Germinal center (tissue), 1 donor: ENCODE measurements at places on chromosomes 11 and 22.

DNA sequence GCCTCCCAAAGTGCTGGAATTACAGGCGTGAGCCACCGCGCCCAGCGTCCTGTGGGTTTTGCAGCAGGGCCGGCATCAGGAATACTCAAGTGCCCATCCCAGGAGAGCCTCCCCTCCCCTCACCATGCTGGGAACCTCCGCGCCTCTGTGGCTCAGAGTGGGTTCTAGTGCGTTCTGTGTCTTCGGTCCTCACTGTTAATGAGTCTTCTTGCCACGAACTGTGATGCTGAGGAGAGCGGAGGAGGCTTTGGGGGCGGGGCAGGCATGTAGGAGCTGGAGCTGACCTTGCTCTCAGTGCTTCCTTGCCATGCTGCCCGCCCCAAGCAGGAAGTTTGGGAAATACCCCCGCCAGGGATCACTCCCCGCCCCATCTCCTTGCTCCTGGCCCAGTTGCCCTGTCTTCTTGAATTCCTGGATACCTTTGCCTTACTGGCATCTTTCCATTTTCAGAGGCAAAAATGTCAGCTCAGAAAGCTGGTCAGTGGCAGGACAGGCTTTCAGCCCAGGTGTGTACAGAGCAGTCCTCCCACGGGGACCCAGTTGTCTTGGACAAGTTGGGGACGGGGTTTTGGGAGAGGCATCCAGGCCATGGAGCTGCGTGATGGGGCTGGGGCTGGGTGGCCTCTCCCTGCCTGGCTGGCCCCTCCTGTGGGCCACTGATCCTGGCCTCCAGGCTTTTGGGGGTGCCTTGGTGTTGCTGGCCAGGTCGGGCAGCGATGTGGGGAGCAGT, 5.1 kb downstream of the GRAMD4 start:
- no peak for DNase-seq

GRCh38 chr11:79335681-79336080, 105.1 kb downstream of the TENM4 start:
- DNase-seq: no peak

- DNase-seq: peak; percentile 97
These were observed at the start of gene CTSD for GRCh38 chr11:1763796-1764661. TSS of gene CTSD (minus strand) at chr11:1763927. CDS start at chr11:1763859, 68 bp downstream.

DNA sequence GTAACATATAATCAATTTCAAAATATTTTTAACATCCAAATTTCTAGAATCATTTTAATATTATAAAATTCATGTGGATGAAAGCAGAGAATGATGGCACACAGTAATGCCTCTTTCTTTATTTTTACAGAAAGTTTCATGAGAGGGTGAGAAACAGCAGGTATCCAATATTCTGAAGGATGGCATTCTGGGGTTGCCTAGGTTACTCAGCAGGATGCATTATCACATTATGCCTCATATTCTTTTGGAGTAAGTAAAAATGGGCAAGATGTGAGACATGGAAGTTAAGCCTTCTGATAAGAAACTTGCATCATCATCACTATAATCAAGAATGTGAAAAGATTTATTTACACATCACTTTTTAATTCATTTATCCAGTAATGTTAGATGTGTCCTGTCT, 148.7 kb upstream of the PGR start:
- no peak for DNase-seq

DNA sequence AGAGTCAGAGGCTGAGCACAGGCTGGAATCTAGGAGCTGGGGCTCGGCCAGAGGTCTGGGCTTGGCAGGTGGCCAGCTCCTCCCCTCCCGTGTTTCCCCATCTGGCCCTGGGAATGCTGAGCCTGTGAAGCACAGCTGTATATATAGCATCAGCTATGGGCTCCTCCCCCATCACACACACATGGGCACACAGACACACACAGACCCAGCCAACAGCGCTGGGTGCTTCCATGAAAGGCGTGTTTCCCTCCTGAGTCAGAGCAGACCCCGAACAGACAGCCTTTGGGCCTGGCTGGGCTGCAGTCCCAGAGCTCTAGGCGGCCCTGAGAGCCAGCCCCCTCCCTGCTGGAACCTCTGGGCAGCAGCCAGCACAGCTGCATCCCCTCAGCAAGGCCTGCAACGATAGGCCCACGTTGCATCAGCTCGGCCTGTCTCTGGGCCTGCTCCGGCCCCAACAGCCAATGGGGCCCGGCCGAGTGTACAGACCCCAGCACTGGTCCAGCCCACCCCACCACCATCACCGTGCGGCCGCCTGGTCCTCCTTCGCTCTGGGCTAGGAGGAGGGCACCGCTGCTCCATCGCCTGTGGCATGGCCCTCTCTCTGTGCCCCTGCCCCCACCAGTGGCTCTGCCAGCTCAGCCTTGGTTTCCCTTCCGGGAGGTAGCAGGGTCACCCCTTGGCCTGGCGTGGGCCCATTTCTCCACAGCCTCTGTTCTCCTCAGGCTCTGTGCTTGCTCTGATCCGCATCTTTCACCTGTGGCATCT, 7.6 kb upstream of the SERPINH1 start:
- no peak for DNase-seq

DNA sequence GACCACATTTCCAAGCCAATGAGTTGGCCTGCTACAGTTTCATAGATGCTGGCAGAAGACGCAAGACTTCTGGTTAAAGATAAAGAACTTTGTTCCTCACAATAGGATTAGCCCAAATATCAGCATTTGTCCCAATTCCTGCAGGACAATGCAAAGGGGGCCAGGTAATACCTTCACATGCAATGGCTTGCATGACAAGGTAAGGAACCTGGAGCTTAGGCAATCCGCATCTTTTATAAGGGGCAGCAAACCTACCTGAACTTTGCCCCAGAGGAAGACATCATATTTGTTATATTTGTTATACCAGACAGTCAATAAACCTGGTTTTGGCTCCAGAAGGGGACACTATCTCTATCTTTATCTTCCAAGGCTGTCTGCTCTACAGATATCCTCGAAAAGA, 5.3 kb downstream of the P2RY6 start:
- no peak for DNase-seq

DNA sequence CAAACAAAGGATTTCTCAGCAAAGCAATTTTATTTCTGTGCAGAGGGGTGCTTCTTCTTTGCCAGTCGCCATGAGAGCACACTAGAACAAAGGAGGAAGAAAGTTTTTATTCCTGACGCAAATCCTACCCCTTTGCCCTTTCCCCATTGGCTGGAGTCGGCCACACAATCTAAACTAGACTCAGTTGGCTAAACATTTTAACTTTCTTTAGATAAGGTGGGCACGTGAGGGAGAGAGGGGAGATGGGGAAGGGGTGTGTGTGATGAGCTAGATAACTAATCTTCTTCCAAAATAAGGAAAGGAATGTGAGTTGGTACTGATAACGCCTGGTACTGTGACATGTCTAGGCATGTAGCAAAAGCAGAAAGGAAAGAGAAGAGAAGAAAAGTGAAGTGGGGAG, 626 bp downstream of the TRIM22 start:
- DNase-seq: no peak

DNA sequence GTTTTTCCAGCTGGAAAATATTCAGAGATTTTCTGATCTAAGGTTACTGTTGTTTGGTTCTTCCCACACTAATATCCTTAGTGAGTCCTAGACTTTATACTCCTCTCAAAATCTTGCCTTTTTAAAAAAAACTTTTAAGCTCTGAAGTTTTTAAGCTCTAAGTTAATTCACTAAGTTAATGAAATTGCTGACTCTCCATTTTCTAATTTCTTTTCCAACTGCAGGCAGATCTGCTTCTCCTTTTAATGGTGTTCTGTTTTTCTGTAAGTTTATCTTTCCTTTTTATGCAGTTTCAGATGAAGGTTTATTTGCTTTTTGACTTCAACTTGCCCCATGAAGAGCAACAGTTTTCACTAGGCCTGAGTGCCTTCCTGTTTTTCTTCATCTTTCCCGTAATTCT, 125.8 kb upstream of the ARHGAP42 start:
- no peak for DNase-seq

GRCh38 chr22:36840106-36840505, 20.7 kb upstream of the NCF4 start:
- DNase-seq: no peak

- DNase-seq: no peak
These were observed 79.5 kb downstream of the PDE2A start for GRCh38 chr11:72594493-72595291.

DNA sequence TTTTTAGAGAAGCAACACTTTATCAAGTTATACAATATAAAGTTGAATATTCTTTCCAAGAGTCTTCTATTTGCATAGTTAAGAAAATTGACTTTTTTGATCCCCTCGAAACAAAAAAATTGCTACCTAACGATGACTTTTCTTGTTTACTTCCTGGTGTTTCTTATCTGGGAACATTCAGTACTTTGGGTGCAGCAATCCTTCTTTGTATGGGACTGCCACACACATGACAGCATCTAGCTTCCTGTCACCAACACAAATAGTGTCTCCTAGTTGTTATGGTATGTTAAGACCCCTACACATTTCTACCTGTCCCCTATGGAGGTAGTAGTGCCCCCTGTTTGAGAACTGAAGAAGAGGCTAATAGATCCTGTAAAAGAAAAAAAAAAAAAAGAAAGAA, 841.7 kb upstream of the FAT3 start:
- DNase-seq: no peak

- DNase-seq: no peak
These were observed 42.6 kb downstream of the ACER3 start for GRCh38 chr11:76903325-76903724.

GRCh38 chr11:123597859-123598258, 56.6 kb downstream of the SCN3B start:
- no peak for DNase-seq

GRCh38 chr11:69242266-69242920, 51.6 kb upstream of the MYEOV start:
- no peak for DNase-seq
